HuH-7.5 (cell line): ENCODE measurements at places on chromosomes 3 and 15.

- no peak for DNase-seq
These were observed 19.6 kb downstream of the HEMK1 start for GRCh38 chr3:50588759-50589433.

DNA sequence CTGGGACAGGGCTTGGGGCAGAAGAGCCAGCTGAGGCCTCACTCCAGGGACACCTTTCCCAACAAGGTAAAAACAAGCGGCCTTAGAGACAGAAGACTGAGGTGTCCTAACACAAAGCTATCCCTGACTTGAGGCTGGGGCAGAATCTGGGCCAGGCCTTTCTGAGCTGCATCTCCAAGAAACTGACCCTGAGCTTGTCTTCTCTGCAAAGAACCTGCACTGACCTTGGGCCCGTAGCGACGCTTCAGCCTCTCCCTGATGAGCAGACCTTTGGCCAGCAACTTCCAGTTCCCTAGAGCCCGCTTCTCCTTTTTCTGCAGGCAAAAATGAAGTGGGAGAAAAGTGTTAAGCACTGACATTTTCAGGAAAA lies 22.2 kb downstream of the TMEM43 start:
- DNase-seq: no peak

GRCh38 chr15:35858707-35859106 lies 312.7 kb upstream of the DPH6 start:
- no peak for DNase-seq

- DNase-seq: no peak
These were observed 592 bp downstream of the PGPEP1L start for GRCh38 chr15:99006904-99007495.

DNA sequence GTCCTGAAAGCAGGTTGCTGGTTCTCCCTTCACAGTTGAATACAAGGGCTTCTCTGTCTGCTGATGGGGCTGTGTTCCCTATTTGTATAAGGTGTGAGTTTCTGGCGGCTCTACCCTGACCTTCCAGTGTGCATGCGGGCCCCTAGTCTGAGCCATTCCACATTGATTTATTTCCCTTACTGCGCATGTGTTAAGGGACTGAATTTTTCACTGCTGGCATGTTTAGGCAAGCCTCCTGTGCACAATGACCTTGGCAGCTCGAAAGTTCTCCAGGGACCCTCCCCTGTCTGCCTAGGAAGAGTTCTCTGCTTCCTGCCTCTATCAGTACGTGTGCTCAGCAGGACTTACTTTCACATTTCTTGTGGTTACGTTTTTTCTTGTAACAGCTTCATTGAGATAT lies 11.4 kb downstream of the TRAK1 start:
- DNase-seq: no peak

DNA sequence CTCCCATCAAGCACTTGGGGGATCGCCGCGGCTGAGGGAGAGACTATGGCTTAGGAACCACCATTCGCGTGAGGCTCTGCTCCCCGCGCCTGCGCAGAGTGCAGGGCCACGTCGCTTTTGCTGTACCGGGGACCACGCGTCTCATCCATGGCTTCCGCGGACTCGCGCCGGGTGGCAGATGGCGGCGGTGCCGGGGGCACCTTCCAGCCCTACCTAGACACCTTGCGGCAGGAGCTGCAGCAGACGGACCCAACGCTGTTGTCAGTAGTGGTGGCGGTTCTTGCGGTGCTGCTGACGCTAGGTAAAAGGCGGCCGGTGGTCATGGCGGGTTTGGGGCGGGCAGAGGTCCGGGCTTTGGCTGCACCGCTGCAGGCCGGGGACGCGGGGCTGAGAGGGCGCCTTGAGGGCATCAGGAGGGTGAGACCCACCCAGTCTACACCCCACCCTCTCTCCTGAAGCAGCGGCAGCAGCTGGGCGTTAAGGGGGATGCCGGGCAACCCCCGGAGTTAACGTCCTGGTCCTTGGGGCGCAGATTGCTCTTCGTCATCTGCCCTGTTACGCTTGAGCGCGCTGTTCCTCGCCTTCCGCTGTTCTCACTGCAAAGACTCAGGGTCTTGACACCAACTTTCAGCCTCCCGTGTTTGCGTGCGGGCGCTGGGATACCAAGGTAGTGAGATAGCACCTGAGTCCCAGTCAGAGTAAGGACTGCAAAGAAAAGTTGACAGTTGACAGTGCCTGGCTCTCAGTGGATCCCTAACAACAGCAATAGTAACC lies at the start of gene SRPRB:
SRPRB (plus strand) TSS at position 114 of the 774 bp plus-strand sequence; CDS start at position 148, 34 bp downstream.
- DNase-seq: peak; percentile 93

- DNase-seq: no peak
These were observed 265.5 kb downstream of the ADAMTSL3 start for GRCh38 chr15:83919319-83919830.

DNA sequence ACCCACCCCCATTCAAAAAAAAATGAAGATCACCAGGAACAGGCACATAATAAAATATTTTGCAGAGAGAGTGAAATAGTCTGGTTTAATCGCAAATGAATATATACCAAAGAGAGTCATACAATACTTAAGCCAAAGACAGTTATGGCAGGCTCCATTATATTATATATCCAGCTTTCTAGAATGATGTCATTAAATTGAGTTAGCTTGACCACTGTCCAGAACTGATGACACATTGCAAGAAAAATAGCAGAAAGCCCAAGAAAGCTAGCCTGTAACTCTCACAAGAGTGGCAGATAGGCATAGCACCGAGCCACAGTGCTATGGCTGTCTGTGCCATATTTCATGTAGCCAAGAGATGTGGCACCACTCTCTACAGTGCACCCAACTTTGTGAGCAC lies 231.9 kb upstream of the SEMA6D start:
- no peak for DNase-seq

DNA sequence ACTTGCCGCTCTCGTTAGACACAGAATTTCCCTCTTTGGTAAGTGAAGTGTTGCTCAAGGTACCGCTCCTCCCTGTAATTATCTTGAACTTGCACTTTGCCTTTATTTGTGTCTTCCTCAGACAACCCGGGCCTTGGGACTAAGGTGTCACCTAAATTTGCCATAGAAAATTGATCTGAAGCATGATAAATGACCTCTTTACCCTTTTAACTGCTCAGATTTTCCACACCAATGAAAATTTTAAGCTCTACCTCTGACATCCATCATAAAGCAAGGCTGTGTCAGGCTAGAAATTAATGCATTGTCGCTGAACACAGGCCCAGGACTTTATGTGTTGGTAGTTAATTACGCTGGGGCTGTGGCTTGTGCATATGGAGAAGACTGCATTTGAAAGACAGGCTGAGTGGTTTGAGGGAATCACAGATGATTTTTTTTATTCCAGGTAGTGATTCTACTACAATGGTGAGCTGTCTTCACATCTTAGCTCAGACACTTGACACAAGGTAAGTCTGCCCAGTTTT lies 199.6 kb upstream of the CHRM5 start:
- DNase-seq: no peak

- DNase-seq: no peak
These were observed 103.6 kb downstream of the ALDH1A2 start for GRCh38 chr15:57961919-57962318.

GRCh38 chr3:7328339-7328738 lies 467.4 kb downstream of the GRM7 start:
- DNase-seq: no peak

DNA sequence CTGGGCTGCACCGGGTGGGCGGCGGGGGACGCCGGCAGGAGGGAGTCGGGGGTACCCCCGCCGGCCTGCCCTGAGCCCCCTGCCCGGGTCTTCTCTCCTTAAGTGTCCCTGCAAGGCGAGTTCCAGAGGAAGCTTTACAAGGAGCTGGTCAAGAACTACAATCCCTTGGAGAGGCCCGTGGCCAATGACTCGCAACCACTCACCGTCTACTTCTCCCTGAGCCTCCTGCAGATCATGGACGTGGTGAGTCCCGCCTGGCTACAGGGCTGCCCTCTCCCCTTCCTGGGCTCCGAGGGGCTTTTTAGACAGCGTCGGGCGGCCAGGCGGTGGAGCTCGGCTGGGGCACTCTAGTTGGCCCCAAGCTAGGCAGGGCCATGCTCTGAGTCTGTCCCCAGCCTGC lies 480 bp downstream of the CHRNA7 start:
- DNase-seq: no peak

DNA sequence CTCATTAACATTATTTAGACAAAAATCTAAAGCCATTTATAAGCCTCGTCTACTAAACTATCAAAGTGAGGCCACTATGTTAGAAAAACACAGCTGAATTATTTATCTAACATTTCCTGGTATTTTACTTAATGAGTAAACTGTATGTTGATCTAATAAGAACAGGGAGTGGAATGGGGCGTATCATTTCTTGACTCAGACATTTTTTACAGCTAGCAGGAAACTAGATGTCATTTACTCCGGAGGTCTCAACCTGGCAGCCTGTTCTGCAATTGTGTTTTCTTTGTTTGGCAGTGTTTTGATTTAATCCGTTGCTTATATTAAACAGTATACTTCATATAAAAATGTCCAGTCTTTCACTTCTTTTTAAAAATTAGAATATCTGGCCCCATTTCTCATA lies 79.1 kb upstream of the ABI3BP start:
- DNase-seq: no peak

- no peak for DNase-seq
These were observed 22.3 kb downstream of the THRB start for GRCh38 chr3:24472358-24472757.

- no peak for DNase-seq
These were observed 54.4 kb downstream of the WWTR1 start for GRCh38 chr3:149603126-149604074.

GRCh38 chr3:25174251-25174650 lies 253.8 kb upstream of the RARB start:
- DNase-seq: no peak

DNA sequence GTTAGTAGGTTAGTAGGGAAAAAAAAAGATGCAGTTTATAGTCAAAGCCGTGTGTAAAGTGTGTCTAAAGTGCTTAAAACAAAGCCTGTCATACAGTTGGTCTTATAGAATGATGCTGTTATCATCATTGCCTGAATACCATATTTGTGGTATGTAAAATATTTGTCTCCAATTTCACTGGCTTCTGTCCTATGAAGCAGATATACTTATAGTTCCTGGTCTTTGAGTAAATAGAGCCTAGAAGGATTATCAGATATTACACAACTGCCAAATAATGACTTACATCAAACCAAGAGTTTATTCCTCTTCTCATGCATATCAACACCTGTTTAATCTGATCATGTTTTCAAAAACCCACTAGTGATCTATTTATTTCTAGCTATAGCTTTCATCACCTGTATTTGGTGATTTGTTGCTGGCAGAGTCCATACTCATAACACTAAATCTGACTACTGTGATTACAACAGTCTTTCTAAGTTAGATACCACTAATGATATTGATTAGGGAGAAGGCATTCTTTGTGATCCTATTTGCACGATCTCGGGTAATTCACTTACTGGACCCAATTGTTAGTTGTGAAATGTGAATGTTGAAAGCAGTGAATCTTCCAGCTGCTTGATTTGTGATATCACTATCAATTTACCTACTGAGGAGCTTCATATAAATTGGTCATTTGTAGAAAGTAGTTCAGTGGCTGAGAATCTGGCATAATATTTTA lies 413.7 kb downstream of the LPP start:
- DNase-seq: no peak

GRCh38 chr3:19881036-19881435 lies 53.0 kb downstream of the EFHB start:
- no peak for DNase-seq

DNA sequence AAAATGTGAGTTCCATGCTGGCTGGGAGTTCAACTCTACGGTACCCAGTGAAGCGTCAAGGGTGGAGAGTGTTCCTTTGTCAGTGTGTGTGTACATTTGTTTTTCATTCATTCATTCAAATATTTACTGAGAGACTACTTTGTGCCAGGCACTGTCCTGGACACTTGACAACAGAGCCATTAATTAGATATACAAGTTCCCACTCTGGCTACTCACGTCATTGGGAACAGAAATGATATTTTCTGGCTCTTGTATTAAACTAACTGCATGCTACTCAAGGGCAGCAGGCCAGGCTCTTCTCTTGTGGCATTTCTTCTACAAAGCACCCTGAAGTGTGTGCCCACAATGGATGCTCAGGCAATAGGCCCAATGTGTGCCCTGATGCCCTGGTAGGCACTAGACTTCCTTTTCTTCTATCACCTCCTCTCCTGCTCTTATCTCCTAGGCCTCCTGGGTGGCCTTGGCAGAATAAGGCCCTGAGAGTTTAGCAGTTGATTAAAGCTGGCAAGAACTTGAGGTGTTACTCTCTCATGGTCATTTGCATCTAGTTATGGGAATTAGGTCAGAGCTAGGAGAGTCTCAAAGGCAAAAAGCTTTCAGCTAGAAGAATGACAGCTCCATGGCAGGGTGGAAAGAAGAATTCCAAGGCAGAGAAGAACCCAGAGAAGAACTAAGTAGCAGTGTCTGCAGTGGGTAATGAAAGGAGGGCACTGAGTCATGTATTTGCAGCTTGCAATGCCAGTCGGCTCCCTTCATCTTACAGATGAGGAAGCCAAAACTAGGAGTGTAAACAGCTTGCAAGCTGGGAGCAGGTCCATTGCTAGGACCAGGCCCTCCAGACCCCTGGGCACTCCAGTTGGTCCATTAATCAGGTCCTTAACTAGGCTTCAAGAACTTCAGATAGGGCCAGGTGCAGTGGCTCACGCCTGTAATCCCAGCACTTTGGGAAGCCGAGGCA lies 14.0 kb upstream of the SMAD3 start:
- no peak for DNase-seq

DNA sequence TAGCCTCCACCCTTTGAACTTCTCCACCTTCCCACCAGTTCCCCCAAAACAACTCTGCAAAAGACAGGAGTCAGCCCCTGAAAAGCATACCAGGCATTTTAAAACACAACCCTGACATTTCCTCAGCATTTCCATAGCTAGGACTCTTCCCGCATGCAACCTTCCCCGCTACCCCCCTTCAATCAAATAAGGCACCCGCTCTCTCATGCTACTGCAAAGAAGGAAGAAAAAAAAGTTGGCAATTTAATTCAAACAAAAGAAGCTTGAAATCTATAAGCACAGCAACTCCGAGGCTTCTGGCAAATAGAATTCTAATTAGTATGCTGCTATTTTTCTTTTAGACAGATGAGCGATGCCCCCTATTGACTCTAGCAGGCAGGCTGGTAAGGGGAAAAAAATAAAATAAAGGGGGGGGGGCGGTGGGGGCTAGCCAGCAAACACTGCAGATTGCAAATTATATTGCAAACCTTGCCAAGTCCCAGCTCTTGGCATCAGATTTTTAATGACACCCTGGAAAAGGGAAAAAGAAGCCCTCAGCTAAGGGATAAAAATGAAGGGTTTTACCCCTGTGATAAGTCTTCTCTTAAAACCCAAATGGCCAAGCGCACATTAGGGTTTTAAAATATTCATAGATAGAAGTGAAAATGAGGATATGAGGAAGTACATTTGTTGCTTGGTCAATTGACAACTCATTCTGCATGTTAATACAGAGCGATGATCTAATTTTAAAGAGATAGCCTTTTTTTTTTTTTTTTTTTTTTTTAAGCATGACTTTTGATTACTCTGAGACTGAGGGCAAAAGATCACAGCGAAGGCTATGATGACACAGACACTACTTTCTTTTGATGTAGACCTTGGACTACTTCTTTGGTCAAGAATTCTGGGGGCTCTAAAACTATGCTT lies 255.2 kb downstream of the NR2F2 start:
- DNase-seq: no peak
